EH (cell line): ENCODE measurements at places on chromosomes 1 and 21.
A peak's percentile ranks its signal among the peaks of the same experiment; 100 is the strongest.

DNA sequence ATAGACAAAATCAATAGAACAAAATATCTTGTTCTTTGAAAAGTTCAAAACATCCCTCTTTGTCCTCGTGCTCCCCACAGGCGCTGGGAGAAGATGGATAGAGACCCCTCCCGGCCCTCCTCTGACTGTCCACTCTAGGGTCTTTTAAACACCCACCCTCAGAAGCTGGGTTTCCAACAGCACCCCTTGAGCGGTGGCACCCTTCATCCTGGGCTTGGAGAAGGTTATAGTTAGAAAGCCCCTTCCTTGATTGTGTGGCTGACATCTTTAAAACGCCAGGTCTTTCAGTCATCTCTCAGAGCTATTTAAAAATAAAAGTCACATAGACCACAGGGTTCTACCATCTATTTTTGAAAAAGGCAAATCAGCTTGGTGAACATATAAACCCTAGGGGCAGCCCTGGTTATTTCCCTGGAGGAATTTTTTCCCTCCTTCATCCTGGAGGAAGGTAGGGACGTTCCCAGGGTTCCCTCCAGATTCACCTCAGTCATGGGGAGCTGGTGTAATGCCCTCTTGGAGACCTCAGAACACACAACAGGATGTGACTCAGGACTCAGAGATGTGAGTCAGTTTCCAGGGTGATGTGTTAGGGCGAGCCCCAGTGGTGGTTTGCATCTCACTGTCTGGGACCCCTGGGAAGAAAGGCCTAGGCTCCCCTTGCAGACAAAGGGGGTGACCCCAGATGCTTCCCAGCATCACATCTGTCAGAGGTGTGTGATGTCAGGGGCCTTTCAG lies 138.5 kb downstream of the CLIC6 start:
- DNase-seq, result peak; percentile 95

GRCh38 chr1:150813028-150813707 lies 5.1 kb upstream of the CTSK start:
- DNase-seq, result peak; percentile 70

- DNase-seq, result no peak
These were observed 82.2 kb downstream of the FBXO2 start for GRCh38 chr1:11571906-11572616.

DNA sequence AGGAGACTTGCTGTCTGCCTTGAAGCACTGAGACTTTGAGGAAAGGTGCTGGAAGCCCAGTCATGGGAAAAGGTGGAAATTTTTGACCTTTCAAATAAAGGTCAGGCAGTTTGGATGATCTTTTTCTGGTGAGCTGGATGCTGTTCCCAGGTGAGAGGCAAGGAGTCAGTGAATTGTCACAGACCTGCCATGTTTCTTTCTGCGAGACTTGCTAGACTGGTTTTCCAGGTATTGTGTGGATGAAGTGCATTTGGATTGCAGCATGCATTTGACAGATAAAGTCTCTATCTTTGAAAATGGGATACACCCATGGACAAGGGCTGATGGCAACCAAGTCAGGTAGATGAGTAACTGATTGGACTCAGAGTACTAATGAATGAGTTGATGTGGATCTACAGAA lies 65.7 kb upstream of the NHLH2 start:
- DNase-seq, result no peak

DNA sequence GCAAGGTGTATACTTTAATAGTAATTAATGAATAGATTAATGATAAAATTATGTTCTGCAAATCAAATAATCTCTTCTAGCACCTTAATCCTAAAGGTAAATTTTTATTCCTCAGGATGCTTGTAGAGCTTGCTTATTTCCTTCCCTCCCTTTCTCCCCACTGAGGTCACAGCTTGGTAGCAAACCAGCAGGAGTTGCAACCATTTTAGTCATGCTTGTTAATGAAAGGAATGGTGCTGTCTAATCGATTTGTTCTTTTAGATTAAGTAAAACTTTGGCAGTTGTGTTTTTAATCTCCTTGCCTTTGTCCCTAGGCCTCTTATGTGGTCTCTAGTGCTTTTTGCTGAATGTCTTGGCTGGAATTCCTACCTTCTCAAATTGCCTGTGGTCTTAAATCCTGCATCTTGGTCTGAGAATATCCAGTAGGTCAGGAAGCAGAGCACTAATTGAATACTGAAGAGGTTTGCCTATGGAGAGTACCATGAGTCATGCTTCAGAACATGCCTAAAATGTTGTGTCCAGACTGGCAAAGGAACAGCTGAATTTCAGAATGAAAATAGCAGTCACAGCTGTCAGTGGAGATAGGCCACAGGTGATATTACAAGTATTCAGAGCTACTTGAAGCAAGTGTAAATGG lies 36.3 kb upstream of the RWDD3 start:
- peak; percentile 52 for DNase-seq

DNA sequence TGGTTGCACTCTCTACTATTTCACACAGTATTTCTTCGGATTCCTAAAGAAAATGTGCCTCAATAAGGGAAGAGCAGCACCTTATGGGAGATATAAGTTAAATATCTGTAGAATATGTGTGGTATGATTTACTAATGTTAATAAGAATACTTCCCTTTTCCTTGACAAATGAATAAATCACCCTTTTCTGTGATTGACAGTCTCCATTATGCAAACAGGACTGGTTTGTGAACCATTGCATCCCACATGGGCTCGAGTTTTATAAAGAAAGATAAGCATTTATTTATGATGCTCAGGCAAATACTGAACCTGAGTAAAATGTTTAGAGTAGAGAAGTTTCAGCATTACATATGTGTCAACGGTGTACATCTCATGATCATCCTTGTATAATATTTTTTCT lies 587.7 kb upstream of the BRINP3 start:
- no peak for DNase-seq

- DNase-seq, result no peak
These were observed 88.1 kb downstream of the CCDC30 start for GRCh38 chr1:42551180-42551579.

DNA sequence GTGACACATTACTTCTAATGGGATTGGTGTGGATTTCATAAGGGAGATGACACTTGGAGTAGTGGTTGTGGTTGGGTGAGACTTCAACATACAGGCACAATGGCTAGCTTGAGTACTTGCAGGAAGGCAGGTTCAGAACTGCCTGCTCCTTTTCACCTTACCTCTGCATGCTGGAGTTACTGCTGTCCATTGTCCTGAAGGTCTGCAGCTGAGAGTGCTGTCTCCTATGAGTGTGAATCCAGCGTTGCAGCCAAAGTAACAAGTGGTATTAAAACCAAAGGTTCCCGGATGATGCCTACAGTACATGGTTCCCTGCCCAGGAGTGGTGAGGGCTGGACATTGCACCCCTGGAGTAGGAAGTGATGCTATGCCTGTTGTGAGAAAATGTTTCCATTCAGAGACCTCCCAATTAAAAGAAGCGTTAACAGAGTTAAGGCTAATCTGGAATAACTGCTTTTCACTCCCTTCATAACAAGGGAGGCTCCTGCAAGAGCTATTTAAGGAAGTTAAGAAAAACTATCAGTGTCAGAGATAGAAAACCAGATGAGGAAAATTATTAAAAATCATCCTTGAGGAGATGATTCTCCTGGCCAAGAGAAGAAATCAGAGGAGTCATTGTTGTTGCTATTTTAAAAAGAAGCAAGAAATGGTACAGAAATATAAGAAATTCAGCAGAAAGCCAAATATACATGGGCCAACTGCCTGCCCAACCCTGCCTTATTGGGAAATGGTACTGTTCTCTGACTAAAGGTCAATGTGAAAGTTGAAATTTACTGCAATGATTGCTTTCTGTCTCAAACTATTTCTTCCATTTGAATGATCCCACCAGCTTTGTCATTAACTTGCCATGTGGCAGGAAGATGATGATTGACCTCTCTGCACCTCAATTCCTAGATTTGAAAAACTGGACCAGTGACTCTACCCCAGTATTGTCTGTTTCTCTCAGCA lies 9.8 kb upstream of the F5 start:
- peak; percentile 39 for DNase-seq

- DNase-seq, result no peak
These were observed 36.8 kb upstream of the KIF1B start for GRCh38 chr1:10173582-10173981.

GRCh38 chr1:50697440-50698421 lies 262.3 kb downstream of the FAF1 start:
- no peak for DNase-seq

GRCh38 chr1:174938281-174939007 lies 61.3 kb upstream of the CACYBP start:
- DNase-seq, result no peak

GRCh38 chr1:25355841-25356395 lies 17.8 kb downstream of the TMEM50A start:
- no peak for DNase-seq

DNA sequence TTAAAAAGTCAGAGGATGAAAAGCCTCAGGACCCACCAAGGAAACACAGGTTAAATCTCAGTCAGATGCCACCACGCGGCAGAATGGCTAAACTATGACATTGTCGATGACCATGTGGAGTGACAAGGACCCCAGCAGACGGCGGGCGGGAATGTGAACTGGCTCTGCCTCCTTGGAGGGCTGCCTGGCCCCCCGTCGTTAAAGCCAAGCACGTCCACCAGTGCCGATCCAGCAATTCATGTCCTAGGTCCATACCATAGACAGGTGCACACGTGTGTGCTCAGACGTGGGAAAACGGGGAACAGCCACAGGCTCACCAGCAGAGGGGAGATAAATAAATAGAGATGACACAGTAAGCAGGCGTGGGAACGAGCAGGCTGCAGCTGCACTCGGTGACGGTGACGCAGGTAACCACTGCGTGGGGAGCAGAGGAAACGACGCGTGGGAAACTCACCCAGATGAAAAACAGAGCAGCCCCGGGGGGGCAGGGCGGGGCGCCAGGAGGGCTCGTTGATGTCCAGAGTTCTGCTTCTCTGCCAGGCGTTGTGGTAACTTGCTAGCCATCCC lies 28.3 kb upstream of the PCBP3 start:
- DNase-seq, result peak; percentile 29

GRCh38 chr21:27329255-27329851 lies 362.5 kb upstream of the ADAMTS5 start:
- peak; percentile 44 for DNase-seq

GRCh38 chr1:108670131-108670773 lies 9.4 kb upstream of the HENMT1 start:
- DNase-seq, result peak; percentile 67

GRCh38 chr1:47442842-47443529 lies 5.1 kb downstream of the FOXD2 start:
- DNase-seq, result no peak

GRCh38 chr1:3498246-3498930 lies 43.9 kb downstream of the ARHGEF16 start:
- no peak for DNase-seq

DNA sequence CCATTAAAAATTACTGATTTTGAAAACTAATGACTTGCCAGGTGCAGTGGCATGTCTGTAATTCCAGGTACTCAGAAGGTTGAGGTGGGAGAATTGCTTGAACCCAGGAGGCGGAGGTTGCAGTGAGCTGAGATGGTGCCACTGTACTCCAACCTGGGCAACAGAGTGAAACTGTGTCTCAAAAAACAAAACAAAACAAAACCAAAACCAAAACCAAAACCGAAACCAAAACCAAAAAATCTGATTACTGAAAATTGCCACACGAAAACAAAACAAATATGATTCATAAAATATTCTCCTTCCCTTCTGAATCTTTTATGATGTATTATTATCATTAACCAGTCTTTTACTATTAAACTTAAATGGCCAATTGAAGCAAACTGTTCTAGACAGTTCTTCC lies 74.1 kb downstream of the SERINC2 start:
- no peak for DNase-seq

DNA sequence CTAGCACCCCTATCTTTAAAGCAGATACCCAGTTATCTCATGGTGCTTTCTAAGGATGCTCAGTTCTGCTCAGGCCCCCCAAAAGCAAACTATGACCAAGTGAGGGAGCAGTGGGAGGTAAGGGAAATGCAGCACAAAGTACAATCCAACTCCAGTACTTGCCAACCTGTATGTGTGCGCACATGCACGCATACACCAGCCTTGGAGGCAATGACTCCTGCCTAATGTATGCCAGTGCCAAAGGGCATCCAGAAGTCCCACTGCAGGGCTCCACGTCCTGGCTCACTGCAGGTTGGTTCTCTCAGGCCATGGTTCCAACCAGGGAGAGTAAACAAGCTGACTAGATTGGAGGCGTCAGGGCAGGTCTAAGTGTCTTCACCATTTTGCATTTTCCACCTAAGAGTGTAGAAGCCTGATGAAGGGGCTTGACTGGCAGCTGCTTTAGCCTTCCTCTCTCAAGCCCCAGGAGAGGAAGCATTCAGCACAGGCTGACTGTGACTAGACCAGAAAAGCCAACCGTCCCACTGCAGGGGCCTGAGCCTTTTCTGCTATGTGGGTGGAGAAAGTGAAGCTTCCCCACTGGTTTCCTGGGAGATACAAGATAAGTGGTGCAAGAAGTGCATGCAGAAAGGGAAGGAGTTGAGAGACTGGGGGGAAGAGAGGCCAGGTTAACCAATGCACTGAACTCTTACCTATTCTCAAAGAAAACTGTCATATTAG lies 7.7 kb downstream of the AMIGO1 start:
- no peak for DNase-seq

DNA sequence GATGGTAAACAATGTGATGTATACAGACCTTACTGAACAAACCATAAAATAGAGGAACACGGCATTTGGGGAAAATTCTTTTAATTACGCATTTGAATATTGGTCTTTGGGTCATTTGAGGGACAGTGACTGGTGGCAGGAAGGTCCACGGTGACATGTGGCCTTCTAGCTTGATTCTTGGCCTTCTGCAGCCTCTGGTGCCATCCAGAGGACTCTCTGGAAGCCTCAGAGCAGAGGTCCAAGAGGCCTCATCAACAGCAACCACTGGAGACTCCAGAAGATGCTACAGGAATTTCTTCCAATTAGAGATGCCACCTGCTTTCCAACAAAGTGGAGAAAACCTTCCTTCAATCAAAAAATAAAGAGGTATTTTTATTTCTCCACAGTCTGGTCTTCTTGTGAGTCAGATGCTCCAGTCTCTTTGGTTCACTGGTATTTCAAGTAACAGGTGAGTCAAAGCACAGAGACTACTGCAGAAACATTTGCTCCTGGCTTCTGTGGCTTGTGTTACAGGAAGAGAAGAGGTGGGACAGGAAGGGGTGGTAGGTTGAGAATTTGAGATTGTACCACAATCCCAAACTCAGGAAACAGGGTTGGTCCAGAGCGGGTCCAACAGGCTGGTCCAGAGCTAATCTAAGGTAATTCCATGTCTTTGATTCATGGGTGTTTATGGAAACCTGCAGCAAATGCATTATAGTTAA lies 2.7 kb upstream of the F5 start:
- DNase-seq, result no peak

- DNase-seq, result no peak
These were observed 5.8 kb downstream of the PLEKHO1 start for GRCh38 chr1:150155413-150156071.

- peak; percentile 54 for DNase-seq
These were observed 23.7 kb downstream of the CAMK1G start for GRCh38 chr1:209607102-209607794.

DNA sequence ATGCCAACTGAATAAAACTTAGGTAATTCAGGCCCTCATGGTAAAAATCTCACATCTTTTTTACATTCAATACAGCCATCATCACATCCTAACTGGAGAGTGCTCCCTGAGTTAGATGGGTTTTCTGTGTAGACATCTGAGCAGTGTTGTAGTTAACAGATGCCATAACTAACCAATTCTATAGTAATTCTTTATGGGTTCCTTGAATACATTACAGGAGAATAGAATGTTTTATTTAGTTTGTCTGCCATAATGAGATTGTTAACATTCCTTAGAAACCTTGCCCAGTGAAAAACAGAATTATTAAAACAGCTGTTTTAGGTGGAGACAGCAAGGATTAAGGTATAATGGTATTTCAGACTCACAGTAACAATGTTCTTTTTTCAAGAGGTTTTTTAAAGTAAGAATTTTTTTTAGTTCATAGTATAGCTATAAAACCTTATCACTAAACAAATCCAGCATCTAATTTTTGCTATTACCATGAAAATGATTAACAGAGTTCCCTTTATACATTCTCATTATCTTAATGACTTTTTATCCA lies 95.3 kb downstream of the ATP5PO start:
- no peak for DNase-seq
